Substantia nigra (tissue), 51 donors: ENCODE measurements at places on chromosomes 1 and 21.

DNA sequence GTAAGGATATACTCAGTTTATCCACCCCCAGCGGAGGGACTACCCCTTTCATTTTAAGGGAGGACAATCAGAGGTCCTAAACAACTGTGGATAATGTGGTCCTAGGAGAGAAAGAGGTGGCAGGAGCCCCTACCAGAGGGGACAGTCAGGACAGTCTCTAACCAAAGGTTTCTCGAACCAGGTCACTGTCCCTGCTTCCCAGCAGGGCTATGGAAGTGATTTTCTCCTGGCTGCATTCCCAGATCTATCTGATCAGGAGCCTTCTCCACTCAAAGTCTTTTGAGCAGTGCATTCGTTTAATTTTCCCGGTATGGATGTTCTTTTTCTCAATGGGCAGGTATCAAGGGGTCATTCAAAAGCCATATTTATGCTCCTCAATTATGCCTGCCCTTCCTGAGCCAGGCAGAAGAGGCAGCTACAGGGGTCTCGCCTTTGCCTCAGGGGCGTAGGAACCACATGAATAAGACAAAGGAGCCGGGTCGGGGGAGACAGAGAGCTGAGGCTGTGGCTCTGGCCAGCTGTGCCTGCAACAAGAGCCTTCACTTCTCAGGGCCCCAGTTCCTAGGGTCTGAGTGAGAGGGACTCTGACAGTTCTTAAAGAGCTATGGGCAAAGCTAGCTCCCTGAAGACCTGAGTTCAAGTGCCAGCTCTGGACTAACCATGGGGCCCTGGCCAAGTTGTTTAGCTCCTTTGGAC lies 62.5 kb upstream of the DMRTB1 start:
- DNase-seq = no peak

- DNase-seq = no peak
These were observed 152.2 kb downstream of the SIPA1L2 start for GRCh38 chr1:232477728-232478127.

DNA sequence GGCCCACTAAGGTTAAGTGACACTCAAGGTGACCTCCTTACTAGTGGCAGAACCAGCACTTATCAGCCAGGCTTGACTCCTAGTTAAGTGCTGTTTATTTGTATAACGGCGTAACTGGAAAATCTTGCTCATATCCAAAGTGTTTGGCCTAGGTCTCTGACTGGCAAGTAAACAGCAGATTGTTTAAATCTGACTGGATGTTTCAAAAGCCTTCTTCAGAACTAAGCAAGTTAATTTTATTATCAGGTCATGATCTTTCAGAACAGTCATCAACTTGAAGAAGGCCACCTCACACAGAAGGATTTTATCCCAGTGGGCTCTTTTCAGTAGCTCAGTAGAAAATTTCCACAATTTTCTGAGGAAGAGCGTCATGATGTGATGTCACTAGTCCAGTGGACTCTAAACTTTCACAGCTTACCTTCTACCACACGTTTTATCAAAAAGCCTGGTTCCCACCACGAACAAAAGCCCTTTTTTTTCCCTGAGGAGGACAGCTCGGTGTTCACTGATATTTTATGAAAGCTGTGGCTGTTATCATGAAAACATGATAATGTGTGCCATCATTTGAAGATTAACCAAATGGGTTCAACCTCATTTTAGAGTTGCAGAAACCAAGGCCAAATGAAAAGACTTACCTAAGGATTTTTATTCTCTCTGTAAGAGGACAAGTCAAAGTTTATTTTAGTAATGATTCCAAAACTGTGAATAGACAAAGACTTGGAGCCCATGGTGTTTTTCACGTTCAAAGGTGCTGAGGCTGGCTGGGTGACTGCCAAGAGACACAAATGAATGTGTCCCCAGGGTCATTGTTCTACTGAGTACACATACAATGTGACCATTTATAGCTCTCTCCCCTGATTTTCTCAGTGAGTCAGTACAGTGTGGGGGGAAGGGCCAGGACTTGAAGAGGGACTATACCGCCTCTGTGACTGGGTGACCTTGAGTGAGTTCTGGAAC lies 9.1 kb downstream of the SGIP1 start:
- peak; percentile 81 for DNase-seq

DNA sequence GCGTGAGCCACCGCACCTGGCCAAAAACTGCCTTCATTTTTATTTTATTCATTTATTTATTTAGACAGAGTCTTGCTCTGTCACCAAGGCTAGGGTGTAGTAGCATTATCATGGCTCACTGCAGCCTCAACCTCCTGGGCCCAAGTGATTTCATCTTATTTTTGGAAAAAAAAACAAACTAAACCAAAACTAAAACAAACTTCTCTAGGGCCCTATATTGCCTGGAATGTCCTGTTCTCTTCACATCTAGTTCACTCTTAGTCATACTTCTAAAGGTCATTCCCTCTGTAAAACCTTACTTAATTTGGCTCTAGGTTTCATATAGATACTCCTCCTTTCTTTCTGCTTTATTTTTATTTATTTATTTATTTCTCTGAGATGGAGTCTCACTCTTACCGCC lies 15.6 kb downstream of the RPS27 start:
- no peak for DNase-seq

DNA sequence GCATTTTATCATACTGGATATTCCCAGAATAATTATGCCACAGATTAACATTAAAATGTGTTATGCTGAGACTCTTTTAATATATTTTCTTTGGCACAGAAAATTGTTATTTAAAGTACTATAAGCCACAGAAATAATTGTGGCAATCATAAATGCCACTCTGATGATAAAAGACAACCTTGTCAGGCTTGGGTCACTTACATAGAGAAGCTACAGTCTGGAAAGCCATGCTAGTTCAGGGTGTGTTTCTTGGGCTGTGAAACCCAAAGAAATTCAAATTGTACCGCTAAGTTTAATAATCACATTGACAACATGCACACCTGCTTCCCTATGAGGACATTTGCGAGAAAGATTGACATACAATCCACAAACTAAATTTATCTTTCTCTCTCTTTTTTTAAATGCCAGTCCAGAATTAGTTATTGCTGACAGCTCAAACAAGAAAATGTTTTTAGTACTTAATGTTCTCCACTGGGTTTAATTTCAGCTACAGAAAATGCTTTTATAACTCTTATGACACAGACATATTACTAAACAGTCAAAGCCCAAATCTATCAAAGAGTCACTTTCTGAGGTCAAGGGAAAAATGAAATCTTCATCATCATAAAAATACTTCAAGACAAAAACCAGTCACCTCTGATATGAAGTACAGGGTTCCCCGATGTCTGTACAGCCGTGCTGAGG lies 38.7 kb downstream of the TTC13 start:
- no peak for DNase-seq

GRCh38 chr1:222777463-222777862 lies 37.4 kb upstream of the DISP1 start:
- DNase-seq = no peak

GRCh38 chr1:184919892-184920291 lies 54.4 kb downstream of the NIBAN1 start:
- DNase-seq = no peak

GRCh38 chr1:176926330-176927086 lies 238.0 kb downstream of the ASTN1 start:
- DNase-seq = no peak

DNA sequence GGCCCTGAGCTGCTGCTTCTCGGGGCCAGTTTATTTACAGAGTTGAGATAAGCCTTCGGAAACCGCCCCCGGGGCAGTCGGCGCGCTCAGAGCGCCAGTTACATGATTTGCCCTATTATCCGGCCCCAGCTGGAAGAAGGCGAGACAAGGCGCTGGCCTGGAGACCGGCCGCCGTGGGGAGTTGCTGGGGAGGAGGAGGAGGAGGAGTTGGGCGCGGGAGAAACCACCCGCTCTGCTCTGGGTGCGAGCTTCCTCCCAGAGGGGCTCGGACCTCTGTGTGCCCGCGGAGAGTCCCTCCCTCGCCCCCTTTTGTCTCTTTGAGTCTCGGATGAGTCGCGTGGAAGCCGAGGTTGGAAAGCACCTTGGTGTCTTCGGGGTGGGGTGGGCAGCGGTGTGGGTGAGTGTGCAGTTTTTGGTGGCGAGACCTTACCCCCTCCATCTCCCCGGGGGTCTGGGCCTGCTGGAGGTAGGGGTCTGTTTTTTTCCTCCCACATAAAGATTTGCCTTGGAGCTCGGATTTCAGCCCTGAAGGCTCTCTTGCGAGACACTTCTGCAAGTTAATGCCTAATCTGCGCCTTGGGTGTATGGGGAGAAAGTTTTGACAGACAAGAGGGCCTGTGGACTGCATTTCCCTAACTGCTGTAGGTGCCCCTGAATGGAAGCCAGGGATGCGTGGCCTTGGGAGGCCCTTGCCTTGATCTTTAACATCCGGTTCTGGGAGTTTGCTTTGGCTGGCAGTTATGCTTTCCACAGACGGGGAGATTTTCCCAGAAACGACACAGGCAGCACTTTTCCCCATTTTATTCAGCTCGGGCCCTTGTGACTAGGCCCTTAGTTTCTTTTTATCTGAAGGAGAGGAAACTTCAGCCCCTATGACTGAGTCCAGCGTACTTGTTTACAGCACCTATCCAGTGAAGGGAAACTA lies 80.0 kb downstream of the NDUFS5 start:
- DNase-seq = no peak

DNA sequence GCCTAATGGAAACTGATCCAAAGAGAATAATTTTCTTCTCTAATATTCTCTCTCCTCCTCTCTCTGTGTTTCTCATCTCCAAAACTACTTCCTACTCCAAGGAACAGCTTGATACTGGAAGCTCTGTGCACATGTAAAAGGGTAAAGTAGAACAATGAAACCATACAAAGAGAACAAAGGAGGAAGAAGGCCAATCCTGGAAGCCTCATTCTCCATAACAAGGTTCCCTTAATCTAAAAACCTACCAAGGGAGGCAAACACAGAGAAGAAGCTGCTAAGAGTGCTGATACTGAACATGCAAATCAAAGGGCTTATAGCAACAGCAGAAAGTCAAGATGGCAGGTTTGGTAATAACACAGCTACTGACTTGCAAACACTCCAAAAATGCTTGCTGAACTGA lies 44.4 kb downstream of the SIPA1L2 start:
- no peak for DNase-seq

DNA sequence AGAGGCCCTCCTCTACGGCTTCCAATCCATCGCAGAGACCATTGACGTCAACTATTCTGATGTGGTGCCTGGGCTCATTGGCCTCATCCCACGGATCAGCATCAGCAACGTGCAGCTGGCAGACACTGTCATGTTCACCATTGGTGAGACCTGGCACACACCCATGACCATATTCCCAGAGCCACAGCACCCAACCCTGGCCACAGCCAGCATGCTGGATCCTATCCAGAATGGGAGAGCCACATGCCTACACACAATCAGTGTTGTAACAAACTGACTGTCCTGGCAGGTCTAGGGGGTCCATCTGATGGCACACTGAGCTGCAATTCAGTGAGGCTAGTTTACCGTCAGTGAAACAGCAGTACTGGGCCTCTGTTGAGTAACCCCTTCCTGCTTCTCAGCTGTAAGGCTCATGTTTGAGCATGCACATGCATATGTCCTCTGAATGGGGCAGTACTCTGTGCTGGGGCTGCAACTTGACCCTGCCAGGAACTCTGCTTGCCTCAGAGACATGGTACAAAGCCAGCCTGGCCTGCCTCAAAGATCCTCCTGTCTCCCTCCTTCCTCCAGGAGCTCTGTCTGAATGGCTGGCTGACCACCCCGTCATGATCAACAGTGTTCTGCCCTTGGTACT lies 10.8 kb downstream of the IPO13 start:
- no peak for DNase-seq

- DNase-seq = no peak
These were observed 55.5 kb upstream of the RBM15 start for GRCh38 chr1:110283677-110284076.

GRCh38 chr1:212622467-212622866 lies 13.9 kb downstream of the ATF3 start:
- DNase-seq = no peak

GRCh38 chr1:39196244-39197215 lies 8.0 kb upstream of the MACF1 start:
- no peak for DNase-seq

DNA sequence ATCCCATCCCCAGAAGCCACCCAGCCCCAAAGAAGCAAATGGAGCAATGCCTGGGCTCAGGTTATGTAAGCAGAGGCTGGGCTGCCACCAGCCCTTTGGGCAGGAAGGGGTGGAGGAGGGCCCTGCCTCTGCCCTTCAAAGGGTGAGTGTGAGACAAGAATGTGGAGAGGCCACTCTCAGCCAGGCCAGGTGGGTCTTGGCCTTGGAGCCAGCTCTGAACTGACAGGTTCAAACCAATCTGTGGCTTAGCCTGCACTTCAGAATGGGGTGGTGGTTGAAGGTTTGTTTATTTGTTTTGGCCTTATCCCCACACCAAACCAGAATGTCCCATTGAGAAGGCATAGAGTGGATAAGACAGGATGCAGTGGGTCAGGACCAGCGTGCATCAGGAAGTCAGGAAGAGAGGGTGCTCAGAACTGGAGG lies 29.8 kb downstream of the C1orf116 start:
- DNase-seq = no peak

DNA sequence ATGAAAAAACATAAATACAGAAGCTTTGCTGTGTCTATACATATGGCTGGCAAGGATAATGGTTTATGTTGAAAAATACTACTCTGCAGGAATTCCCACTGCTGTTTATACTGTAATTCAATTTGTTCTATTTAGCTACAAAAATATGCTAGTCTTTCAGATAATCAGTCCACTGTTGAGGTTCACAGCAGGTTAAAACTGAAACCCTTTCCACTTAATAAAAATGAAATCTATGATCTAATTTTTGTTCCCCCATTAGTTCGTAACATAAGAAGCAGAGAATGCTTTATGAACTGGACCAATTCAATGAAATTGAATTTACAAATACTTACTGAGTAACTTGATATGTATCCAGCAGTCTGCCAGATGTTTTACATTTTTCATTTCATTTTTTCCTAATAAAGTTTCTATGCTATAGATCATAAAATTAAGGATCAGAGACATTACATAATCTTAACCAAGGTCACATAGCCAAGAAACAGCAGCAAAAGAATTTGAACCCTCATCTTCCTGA lies 360.1 kb upstream of the BEND5 start:
- DNase-seq = no peak

GRCh38 chr1:193856261-193856660 lies 669.8 kb upstream of the B3GALT2 start:
- DNase-seq = no peak

GRCh38 chr21:34648739-34649297 lies 20.0 kb upstream of the CLIC6 start:
- no peak for DNase-seq

GRCh38 chr1:94384485-94385265 lies 33.5 kb upstream of the ABCD3 start:
- DNase-seq = no peak

- DNase-seq = no peak
These were observed 218.7 kb upstream of the FOXD3 start for GRCh38 chr1:63103682-63104081.

DNA sequence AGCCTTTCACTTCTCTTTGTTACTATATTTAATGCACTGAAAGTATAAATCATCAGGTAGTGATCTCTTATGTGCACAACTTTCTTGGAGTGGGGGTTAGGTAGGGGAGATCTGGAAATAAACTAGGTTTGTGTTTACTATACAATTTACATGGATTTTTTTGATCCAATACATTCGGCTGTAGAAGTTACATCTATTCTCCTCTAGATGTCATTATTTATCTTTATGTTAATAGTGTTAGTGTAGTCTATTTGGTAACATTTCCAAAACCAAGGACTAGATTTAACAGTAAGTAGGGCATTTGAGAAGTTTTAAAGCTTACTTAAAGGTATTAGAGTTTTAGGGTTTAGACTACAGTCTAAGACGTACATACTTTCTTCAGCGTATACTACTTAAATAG lies 5.4 kb downstream of the VPS45 start:
- DNase-seq = no peak
